ENCODE measurements at places on chromosomes 1 and 21.

DNA sequence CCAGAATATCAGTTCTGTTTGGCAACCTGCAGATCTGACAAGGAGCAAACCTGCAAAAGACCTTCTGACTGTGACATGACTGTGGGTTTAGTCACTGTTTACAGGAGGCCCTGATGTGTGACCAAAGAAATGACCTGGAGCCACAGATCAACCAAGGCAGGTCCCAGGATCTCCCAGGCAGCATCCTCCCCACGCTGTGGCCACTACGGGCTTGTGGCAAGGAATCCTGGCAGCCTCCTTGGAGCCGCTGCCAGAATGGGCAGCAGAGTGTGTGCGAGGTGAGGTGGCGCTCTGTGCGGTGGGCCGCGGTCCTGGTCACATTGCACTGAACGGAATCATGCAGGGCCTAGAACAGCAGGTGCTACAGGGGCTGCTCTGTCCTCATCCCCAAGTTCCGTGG lies 15.9 kb downstream of the MCM3AP start:
- no peak for DNase-seq

DNA sequence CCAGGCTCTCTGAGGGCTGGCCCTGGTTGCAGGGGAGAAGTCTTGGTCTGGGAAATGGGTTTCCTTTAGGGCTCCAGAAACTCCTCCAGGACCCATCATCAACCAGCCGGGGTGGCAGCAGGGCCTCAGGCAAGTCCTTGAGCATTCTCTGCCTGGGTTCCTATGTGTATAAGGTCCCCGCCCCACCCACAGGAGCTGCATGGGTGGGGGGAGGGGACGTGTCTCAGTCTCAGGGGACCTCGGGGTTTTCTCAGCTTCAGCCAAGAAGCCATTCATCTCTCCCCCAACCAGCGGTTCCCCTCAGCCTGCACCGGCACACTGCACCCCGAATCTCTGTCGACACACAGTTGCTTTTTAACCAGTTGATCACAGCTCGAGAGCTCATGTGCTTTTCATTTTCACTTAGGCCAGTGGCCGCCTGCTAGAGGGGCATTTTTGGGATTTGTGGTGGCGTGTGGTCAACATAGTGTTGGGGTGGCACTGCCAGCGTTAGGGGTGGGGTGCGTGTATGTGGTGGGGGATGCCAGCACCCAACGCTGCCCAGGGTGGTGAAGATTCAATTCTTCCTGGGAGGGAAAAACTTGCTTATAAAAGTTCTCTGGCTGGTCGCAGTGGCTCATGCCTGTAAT lies 6.5 kb downstream of the RUNX3 start:
- DNase-seq = no peak

GRCh38 chr1:22773981-22774832 lies 63.6 kb downstream of the EPHB2 start:
- peak; percentile 52 for DNase-seq

GRCh38 chr1:106457368-106457767 lies 599.1 kb upstream of the PRMT6 start:
- no peak for DNase-seq

DNA sequence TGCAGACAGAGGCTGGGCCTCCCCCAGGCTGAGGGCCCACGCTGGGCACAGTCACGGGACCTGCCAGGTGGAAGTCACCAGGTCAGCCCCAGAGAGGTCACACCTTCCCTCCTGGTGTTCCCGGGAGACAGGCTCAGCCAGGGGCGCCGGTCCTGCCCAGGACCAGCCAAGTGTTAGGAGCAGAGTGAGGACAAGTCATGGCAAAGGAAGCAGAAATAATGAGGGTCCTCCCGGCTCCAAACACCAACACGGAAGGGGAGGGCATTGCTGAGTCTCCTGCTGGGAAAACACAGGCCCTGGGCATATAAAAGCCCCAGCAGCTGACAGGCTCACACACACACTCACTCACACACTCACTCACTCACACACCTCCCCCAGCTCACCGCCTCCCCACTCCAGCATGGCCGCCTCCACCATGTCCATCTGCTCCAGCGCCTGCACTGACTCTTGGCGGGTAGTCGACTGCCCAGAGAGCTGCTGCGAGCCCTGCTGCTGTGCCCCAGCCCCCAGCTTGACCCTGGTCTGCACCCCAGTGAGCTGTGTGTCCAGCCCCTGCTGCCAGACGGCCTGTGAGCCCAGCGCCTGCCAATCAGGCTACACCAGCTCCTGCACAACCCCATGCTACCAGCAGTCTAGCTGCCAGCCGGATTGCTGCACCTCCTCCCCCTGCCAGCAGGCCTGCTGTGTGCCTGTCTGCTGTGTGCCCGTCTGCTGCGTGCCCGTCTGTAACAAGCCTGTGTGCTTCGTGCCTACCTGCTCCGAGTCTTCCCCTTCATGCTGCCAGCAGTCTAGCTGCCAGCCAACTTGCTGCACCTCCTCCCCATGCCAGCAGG lies at the start of gene KRTAP10-10:
TSS of gene KRTAP10-10 (plus strand) at position 339 of the 833 bp plus-strand sequence. CDS start at position 401, 62 bp downstream.
- DNase-seq = no peak

GRCh38 chr1:170356585-170356984 lies 175.4 kb upstream of the GORAB start:
- no peak for DNase-seq

DNA sequence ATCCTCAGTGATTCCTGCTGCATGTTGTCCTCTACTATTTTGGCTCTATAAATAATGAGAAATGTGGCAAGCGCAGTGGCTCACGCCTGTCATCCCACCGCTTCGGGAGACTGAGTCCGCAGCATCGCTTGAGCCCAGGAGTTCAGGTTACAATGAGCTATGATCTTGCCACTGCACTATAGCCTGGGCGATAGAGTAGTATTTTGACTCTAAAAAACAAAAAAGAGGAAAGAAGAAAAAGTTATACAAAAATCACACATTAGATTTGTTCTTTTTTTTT lies 756 bp upstream of the SLC25A44 start:
- no peak for DNase-seq

DNA sequence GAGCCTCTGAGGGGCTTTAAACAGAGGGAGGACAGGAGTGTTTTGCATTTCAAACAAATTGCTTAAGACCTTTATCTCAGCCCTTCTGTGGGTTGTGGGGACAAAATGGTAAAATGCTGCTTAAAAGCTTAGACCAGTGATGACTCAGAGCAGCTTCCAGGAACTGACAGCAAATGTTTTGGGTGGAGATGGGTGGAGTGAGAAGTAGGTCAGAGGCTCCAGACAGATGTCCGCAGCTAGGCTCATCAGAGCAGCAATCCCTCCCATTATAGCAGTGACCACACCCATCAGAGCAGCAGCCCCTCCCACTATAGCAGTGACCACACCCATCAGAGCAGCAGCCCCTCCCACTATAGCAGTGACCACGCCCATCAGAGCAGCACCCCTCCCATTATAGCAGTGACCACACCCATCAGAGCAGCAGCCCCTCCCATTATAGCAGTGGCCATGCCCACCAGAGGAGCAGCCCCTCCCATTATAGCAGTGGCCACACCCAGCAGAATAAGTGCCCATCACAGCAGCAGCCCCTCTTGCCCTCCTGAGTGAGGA lies 532.2 kb downstream of the MATN1 start:
- DNase-seq = peak; percentile 25

DNA sequence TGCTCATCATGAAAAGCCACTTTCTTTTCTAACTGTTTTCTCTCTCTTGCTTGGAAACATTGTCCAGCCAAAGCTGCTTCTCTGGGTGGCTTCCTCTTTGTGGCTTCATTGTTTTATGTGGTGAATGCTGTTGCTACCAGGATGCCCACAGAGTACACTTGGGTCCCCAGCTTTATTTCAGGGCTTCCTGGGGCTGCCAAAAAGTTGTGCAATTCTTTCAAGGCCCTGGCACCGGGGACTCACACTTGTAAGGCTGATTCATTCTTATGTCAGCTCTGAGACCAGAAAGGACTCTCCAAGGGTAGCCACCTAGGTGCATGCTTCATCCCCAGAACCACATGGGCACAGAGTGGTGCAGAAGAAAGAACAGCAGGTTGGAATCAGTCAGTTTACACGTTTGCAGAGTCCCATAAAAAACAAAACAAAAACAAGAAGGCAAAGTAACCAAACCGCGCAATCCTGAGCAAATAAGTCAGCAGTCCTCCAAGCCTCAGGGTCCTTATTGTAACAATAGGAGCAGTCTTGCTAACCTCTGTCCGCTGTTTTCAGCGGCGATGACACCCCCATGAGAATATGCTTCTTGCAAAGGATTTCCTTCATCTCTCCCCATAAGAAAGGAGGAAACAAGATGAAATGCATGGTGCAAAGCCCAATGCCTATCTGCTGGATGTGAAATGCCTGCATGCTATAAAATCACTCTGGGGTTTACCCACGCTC lies 89.9 kb upstream of the SSX2IP start:
- DNase-seq = no peak

DNA sequence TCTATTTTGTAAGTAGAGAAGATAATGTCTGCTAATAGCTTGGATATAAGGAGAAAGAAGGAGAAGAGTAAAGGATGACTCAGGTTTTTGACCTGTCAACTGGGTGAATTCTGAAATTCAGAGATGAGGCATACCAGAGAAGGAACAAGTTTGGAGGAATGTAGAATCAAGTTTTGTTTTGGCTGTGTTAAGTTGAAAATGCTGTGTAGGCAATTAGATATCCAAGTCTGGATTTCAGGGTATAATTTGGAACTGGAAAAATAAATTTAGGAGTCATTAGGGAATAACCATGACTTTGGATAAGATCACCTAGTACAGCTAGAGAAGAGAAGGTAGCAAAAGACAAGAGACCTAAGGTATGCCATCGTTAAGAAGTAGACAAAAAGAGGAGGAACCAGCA lies 22.4 kb upstream of the GNG4 start:
- no peak for DNase-seq

DNA sequence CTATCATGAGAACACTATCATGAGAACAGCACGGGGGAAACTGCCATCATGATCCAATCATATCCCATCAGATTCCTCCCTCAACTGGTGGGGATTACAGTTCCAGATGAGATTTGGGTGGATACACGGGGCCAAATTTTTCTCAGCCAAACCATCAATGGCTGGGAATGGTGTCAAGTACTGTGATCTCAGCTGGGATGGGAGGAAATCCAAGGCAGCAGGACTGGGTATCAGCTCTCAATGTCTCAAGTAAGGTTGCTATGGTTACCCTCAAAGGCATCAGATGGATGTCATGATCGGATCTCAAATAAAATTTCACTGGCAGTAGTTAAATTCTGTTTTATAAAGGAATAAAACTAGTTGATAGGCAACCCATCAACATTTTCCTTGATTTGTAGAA lies 399.0 kb downstream of the KCNT2 start:
- DNase-seq = no peak

DNA sequence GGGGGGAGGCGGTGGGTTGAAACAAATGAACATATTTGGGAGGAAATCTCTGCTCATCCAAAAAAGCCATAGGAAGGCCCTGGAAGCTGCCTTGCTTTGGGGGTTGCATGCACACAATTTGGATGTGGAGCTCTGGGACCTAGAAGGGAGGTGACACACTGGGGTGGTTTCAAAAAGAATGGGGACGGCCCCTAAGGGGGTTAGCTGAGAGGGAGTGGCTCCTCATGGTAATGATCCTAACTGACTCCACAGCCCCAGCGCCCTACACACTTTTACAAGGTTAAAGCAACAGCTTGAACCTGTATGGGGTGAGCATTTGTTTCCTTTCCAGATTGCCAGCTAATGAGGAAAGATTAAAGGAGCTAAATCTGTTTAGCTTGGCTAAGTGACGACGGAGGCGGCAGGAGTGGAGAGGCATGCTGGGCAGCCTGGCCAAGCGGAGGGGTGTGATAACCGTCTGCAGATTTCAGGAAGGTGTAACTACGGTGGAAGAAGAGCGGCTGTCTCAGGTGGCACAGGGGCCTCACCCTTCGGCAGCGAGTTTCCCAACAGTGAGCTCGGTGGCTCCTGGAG lies 107.3 kb downstream of the RNF220 start:
- DNase-seq = no peak

GRCh38 chr1:26077524-26077923 lies 10.1 kb upstream of the TRIM63 start:
- DNase-seq = no peak

DNA sequence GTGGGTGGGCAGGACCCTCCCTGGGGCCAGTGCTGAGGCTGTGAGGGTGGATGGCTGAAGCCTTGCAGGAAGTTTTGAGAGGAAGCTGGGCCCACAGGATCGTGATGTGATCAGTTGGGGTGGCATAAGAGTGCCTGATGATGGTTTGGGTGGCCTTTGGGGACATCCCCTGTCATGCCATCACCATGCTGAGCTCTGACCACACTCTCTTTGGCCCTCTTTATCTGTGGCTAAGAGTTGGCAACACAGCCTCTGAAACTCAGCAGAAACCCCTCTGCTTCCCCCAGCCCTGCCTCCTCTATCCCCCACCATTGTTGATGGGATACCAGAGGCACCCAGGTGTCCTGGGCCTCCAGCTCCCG lies 19.8 kb downstream of the MIIP start:
- DNase-seq = no peak

DNA sequence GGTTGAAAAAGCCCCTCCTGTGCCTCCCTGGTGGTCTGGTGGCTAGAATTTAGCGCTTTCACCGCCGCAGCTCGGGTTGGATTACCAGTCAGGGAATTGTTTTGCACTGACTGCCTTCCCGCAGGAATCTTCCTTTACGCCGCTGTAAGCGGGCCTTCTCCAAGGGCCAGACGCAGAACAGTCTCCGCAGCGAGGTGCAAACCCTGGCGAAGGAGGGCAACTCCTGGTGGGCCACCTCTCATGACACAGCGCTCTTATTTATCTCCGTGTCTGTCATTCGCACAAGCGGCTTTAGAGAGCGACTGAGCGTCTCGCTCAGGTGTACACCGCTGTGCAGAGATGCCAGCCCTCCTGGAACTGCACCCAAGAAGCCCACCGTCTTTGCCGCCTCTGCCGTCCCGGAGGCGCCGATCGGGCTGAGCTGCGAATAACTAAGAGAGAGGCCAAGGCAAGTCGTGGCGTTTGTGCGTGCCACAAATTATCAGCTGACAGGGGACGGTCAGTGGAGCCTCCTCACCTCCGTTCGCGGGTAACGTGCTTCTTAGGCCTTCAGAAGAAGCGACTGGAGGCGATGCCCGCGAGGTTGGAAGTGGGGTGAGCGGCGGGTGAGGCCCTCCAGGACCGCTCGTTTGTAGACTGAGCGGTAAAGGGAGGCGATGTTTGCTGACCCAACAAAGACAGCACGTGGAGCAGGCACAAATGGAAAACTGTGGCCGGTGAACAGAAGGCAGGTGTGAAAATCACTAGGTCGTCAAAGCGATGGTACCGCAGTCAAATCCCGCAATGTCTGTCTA lies 93.5 kb downstream of the PRKAB2 start:
- DNase-seq = no peak

Data from GM04504 (cell line).